ENCODE measurements at places on chromosomes 1 and 21.

DNA sequence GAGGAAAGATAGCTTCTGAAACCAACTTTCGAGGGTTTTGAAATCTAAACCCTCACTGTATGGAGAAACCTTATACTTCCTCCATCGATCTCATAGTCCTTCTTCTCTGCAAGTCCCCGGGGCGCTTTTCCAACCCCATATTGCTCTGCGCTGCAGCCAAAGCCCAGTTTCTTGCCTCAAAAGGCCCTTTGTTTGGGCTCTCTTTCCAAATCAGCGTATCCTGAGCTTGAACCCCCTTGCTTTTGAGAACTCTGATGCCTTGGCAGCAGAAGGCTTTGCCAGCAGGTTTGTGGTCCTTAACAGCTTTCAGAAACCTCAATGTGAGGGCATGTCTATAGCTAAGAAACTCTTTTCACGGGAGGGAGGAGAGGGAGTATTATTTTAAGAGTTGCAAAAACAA, 21.6 kb downstream of the PLPP3 start:
- no peak for DNase-seq

GRCh38 chr1:173870252-173871075, 2.3 kb downstream of the ZBTB37 start:
- DNase-seq, result no peak

DNA sequence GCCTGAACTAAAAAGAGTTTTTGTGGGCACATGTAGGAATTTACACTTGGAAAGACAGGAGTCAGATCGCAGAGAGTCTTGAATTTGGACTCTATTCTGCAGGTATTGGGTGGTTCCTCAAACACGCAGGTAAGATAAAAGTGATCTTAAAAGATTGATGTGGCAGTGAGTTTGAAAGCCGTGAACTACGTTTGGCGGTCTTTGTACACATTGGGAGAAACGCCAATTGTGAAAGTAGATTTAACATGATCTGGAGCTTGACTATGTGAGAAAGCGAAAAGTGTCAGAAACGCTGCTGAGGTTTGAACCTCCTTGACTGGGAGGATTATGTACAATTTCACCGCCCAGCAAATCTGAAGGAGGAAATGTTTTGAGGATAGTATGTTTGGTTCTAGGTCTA, 1.5 kb upstream of the PPP2R5A start:
- DNase-seq, result no peak

GRCh38 chr1:54565113-54565501, 17.1 kb downstream of the ACOT11 start:
- no peak for DNase-seq

DNA sequence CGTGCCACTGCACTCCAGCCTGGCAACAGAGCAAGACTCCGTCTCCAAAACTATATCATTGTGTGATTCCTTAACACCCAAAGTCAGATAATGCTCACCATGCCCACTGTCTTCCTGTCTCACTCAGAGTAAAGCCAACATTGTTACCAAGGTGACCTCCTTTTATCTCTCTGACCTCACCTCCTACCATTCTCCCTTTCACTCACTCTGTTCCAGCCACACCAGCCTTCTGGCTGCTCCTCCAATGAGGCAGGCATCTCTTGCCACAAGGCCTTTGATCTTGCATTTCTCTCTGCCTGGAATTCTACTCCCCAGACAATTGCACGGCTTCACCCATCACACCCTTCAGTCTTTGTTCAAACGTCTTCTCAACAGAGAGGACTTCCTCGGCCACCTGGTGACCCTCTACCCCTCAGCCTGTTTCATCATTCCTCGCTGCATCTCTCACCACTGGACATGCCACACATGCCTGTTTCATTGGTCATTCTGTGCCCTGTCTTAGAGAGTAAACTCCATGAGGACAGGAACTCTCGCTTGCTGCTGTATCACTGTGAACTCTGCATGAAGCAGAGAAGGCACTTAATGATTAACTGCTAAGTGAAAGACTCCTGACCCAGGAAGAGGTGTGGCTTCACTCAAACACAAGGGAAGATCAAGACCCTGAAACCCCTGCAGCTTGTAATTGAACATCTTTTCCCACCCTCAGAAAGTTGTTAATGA, 67.1 kb upstream of the CAPZB start:
- DNase-seq, result no peak

GRCh38 chr1:208615371-208615770, 371.2 kb upstream of the PLXNA2 start:
- DNase-seq, result no peak

DNA sequence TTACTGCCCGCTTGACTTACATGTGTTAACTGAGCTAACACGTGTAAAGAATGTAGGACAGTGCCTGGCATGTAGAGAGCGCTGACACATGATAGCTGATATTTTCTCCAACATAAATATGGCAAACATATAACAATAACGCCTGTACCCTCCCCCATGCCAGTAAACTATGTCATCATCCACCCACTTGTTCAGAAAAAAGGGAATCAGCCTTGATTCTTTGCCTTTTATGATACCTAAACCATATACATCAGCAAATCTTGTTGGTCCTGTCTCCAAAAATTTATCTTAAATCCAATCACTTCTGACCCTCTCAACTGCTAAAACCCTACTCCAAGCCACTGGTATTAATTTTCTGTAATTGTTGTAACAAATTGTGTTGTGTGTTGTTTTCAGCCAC, 1.1 kb upstream of the ZNF692 start:
- no peak for DNase-seq

DNA sequence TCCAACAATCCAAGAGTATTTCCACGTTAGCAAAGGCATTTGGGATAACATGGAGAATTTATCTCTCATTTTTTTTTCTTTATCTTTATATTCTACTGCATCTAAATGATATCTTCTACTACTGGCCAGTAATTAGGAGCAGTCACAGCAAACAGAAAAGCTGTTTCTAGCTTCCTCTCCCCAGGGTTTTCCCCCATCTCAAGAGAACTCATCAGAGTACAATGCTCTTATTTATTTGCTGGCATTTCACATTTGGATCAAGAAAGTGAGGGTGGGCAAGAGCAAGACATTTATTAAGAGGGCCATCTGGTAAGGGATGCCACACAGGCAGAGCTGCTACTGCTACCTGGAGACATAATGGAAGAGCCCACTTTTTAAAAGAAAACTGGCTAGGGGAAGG, 368.2 kb downstream of the USH2A start:
- DNase-seq, result no peak

Measured in non-pigmented ciliary epithelial cell (primary cell).